ENCODE measurements at places on chromosomes 11 and 22.

GRCh38 chr11:1406571-1407485 lies 17.1 kb downstream of the BRSK2 start:
- DNase-seq, result no peak

GRCh38 chr22:19291580-19292457 lies at the start of gene CLTCL1:
CLTCL1 (minus strand) TSS chr22:19291719; CDS start chr22:19291641, 78 bp downstream.
- no peak for DNase-seq

GRCh38 chr22:33792832-33793231 lies 127.4 kb downstream of the LARGE1 start:
- DNase-seq, result no peak

GRCh38 chr22:20652130-20652529 lies 121.8 kb upstream of the SERPIND1 start:
- DNase-seq, result no peak

GRCh38 chr11:7671347-7672215 lies 1.7 kb downstream of the CYB5R2 start:
- no peak for DNase-seq

GRCh38 chr11:32280339-32280738 lies 155.0 kb downstream of the WT1 start:
- no peak for DNase-seq

DNA sequence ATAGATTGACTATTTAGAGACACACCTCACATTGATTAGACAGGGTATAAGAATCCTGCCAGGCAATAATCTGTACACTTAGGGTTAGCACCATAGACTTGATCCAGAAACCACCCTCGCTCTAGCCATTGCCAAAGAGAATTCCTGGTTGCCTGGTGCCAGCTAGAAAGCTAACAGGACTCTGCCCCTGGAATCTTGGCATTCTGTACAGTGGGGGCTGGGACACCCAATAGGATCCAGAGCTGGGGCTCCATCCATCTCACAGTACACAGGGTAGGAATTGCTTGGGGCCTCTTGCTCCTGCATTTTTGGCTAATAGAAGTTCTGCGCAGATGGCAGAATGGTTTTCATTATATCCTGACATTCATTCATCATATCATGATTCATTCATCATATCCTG lies 3.0 kb upstream of the APLNR start:
- DNase-seq, result no peak

- no peak for DNase-seq
Measured at GRCh38 chr11:118290923-118291322, 13.6 kb upstream of the CD3E start.

- no peak for DNase-seq
Measured at GRCh38 chr22:35863432-35863831, 145.8 kb downstream of the APOL5 start.

DNA sequence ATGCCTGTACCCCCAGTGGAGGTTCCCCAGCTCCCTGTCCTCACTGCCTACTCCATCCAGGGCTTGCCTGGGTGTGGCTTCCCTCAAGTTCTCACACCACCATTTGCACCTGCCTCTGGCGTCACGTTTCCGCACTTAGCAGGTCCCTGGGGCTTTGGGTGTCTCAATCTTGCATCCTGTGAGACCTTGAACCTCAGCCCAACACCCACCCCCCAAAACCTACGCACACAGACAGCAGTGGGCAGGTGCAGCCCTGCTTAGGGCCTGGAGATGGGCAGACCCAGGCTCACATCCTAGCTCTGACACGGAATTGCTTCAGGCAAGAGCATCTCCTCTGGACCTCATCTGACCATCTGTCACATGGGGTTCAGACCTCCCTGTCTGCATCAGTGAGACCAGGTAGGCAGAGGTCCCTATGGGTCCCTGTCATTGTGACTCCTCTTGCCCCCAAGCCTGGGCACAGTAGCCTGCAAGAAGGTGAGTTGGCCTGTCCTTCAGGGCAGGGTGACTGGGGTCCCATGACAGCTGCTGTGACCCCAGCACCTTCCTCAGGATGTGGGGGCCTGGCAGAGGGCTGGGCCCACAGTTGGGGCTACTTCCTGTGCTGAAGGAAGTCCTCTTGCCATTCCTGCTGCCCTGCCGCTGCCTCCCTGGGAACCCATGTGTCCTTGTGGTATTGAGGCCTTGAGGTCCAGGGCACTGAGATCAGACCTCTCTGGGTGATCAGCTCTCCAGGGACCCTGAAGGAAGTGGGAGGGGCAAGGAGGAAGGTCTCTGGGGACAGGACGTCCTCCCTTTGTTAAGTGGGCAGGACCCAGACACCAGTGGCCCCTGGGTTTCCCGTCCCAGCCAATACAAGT lies 2.0 kb downstream of the SIPA1 start:
- no peak for DNase-seq

DNA sequence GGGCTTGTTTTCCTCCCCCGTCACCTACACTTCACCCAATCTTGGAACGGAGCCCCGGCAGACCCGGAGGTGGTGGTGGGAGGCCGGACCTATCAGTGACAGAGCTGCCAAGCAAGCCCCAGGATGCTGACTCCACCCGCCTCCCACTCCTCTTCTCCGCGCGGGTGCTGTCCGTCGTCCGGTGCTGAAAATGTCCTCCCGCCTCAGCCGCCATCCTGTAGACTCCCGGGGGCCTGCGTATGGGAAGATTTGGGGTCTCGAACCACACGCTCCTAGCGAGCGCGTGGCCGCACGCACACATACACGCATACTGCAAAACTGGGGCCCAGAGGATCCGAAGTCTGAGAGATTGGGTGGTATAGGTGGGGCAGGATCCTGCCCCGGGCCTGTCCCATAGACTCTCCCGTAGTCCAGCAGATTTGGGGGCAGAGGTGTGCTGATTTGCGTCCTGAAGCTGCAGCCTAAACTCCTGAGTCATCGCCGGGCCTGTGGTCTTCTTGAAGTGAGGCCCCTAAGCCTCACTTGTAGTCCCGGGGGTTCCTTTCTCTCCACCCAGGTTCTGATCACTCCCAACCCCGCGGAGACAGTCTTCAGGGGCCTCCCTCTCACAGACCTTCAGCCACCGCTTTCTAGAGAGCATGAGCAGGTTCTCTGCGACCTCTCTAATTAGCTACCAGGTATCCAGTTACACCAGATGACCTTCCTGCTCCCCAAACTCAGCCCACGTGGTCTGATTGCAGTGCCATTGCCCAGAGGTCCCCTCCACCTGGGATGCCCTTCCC lies 796 bp upstream of the YIF1A start:
- no peak for DNase-seq

DNA sequence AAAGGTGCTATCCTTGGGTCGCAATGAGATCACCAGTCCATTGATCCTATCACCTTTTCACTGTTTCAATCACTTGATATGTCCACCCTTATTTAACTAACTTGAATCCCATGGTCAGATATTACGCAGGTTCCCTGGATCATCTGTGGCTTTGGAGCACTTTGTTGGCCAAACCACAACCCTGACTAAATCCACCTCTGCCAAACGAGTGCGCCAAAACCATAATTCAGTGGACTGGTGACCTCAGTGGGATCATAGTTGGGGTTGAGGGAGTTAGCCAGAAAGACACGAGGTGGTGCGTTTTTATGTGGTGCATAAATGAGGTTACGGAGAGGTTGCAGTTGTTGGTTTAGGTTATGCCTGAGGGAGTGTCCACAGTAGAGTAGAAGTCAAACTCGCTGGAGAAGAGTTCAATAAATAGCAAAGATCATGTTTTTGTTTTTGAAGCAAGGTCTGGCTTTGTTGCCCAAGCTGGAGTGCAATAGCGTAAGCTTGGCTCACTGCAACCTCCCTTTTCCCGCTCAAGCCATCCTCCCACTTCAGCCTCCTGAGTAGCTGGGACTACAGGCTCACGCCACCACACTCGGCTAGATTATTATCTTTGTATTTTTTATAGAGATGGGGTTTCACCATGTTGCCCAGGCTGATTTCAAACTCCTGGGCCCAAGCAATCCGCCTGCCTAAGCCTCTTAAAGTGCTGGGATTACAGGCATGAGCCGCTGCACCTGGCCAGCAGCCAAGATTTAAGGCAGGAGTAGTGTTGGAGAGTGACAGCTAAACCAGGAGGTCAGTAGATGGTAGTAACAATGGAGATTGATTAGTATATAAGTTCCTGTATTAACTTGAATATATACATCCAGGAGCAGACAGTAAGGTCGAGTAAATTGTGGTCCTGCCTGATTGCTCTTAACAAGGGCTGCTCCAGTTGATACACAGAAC lies 4.5 kb downstream of the FOXR1 start:
- DNase-seq, result peak; percentile 18

DNA sequence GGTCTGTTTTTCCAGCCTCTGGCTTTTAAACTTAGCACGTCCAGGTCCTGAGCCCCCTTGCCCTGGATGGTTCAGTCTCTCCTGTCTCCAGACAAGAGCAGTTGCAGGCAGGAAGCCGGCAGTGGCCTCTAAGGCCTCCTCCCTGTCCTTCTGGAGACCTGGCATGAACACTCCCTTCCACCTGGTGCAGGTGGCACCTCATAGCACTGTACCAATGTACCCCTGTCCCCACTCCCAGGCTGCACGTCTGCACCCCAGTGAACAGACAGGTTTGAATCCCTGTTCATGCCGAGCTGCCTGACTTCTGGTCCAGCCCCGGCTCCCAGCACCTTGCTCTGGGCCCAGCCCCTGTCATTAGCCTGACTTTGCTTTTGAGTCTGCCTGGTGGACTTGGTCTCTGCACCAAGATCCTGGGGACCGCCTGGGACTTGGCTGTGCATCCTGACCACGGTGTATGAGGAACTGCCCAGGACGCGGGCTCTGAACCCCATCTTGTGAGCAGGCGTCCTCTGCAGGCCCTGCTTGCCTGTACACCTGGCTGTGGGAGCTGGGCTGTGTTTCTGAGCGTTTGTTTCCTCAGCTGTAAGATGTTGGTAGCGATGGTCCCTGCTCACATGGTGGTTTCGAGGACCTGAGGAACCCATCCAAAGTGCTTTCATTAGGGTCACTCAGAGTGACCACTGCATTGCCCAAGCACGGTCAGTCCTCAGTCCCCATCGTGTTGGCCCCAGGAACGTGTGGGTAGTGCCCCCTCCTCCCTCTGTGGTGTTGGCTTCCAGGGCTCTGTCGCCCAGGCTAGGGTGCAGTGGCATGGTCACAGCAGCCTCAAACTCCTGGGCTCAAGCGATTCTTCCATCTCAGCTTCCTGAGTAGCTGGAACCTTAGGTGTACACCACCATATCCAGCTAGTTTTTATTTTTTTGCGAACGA lies 75.0 kb upstream of the SHANK2 start:
- DNase-seq, result no peak

- DNase-seq, result no peak
Measured at GRCh38 chr22:22721681-22722354, 77.4 kb downstream of the GGTLC2 start.

- no peak for DNase-seq
Measured at GRCh38 chr11:19923626-19924025, 211.0 kb downstream of the NAV2 start.

GRCh38 chr11:72821221-72821919 lies 7.2 kb downstream of the ATG16L2 start:
- no peak for DNase-seq

DNA sequence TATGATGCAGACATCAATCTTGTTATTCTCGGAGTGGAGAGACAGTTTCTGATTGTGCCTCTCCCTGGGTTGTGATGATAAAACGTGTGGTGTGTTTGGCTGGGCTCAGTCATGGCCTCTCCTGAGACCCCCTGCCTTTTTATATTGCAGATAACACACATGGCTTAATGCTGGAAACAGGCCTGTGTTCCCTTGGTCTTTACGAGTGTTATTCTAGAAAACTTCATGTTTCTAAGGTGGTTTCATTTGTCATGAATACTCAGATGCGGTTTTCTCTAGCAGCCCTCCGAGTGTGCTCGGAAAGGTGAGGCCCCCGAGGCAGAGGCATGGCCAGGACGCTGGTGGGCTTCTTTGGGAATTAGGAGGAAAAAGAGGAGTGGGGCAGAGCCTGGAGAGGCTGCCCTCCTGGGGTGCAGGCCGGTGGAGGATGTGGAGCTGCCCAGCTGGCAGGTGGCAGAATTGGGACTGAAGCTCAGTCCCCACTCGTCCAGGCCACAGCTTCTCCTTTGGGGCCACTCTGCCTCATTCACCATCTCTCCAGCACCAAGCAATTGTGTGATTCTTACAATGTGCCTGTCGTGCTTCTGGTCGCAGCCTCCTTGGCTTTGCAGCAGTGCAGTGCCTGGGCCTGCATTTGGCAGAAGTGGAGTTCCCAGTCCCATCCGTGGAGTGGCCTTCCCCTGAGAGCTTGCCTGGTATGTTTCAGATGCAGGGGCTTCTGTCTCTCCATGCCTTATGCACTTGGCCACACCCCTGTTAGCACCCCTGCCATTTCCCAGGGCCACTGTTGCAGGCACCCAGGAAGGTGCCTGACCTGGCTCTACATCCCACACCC lies 309.6 kb downstream of the TBC1D22A start:
- no peak for DNase-seq

DNA sequence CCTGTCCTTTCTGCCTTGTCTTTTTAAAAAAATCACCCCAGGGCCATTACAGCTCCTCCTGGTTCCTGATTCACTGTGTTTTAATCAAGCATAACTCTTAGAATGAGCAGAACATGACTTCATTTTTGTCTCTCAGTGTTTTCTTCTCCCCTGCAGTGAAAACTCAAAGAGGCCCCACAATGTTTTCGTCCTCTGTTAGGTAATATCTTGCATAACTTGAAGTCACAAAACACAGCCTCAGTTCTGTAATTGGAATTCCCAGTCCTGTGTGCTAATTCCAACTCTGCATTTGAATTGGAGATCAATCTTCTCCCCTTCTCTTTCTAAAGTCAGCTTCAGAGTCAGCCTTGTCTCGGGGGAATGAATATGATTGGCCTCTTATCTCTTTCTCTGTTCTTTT lies 186.5 kb upstream of the NAV2 start:
- DNase-seq, result no peak

DNA sequence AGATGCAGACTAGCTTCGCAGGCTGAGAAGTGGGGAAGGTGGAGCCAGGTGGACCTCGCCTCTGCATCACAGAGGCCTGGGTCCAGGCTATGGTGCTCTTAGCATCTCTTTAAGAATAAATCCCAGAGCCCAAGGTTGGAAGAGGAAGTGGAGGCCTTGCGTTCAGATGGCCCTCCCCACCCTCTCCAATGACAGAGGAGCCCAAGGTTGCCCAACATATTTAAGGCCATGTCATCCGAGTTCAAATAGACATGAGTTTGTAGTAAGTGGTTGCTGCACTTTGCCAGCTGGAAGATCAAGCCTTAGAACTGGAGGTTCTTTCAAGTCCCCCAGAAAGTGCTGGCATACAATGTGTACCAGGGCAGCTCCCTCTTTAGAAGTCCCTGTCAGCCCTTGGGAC lies 47.1 kb upstream of the HORMAD2 start:
- DNase-seq, result no peak

DNA sequence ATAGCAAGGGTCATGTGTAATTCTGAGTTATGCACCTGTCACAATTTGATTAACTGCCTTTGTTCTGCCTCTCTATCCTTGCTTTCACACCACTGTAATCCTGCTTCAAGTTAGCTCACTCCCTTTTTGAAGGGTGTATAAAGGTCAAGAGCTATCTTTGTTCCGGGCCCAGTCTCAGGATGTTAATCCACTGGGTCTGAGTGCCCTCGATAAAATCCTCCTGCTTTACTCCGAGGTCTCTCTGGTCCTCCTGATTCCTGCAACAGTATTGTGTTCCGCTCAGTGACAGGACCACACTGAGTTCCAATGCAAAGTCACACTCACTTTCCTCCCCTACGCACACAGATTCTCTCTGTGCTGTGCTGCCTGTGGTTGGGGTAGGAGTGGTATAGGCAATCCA lies 186.5 kb downstream of the DYNC2H1 start:
- DNase-seq, result no peak

All from NCI-H2029 treated with DMSO at 0.1 percent for 48 hours (cell line).